Fibroblast of the aortic adventitia (primary cell): ENCODE measurements at places on chromosomes 11 and 22. TPM values are rescaled to one million over a fixed set of nuclear protein-coding genes. Genes with fewer than 3 reads are reported as not detected.

GP1BB gene
- total RNA-seq: 2.1 and 20.1 TPM in 2 replicates

ENTHD1 gene
- total RNA-seq: not detected in 2 replicates

SLC2A11 gene
- 11.4 and 11.9 TPM in 2 replicates for total RNA-seq

GGTLC2 gene
- total RNA-seq: not detected in 2 replicates

APBB1 gene
- 41.8 and 52.4 TPM in 2 replicates for total RNA-seq

BANF1 gene
- 44.1 and 57.7 TPM in 2 replicates for total RNA-seq

ACRV1 gene
- not detected in 2 replicates for total RNA-seq

HPX gene
- total RNA-seq: 1.2 TPM in 1 of 2 replicates, not detected in the other

MAP6 gene
- total RNA-seq: 3.4 and 10.0 TPM in 2 replicates

HBD gene
- 4.8 TPM in 1 of 2 replicates, not detected in the other for total RNA-seq
